ENCODE measurements at places on chromosomes 3 and 15.

DNA sequence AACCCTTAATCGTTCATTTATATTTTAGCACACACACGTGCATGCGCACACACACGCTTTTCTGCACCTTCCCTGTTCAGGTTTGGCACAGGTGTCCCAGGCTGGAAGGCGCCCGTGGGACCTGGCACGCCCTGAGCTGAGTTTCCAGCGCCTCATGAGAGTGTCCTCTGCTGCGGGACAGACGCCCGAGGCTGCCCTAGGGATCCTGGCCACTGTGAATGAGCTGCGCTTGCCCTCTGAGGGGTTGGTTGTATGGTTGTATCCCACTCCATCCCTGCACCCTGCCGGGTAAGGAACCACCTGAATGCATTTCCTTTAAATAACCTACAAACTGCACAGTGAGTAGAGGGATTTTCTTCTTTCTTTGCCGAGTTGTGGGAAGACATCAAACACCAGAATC is 12.2 kb upstream of the MEX3B start:
- no peak for DNase-seq

GRCh38 chr3:121863801-121864200 is 28.8 kb downstream of the EAF2 start:
- no peak for DNase-seq

- DNase-seq: no peak
These were observed 370.6 kb upstream of the NAALADL2 start for GRCh38 chr3:174488527-174488926.

DNA sequence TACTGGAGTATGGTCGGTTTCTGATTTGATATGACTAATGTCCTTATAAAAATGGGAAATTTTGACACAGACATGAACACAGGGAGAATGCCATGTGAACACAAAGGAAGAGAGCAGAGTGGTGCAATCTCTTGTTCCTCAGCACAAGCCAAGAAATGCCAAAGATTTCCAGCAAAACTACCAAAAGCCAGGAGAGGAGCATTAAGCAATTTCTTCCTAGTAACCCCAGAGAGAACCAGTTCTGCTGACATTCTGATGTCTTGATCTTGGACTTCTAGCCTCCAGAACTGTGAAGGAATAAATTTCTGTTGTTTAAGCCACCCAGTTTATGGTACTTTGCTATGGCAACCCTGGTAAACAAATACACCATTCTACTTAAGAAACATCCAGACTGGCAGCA is 227.8 kb upstream of the MRPL3 start:
- no peak for DNase-seq

DNA sequence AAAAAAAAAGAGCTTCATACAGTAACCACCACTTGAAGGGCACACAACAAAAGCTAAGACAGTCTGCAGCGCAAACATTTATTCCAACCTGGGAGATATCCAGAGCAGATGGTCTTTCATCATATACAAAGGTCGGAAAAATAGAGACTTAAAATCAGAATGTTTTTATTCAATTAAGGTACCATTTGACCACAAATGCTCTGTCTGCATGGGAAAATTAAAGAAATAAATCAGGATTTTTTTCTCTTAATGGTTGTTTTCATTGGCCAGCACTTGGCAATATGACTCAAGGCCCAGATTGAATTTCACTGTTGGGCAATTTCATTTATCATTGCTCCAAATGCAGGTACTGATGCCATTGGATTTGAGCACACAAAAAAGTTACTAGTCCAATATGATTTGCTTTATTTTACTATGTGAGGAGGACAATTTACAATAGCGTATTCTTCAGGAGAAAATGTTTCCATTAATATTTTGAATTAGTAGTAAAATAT is 145.9 kb upstream of the AGTR1 start:
- no peak for DNase-seq

GRCh38 chr3:127207727-127208482 is 15.0 kb downstream of the PRR23E start:
- DNase-seq: no peak

GRCh38 chr3:52372822-52373504 is 56.8 kb downstream of the DNAH1 start:
- peak; percentile 32 for DNase-seq

DNA sequence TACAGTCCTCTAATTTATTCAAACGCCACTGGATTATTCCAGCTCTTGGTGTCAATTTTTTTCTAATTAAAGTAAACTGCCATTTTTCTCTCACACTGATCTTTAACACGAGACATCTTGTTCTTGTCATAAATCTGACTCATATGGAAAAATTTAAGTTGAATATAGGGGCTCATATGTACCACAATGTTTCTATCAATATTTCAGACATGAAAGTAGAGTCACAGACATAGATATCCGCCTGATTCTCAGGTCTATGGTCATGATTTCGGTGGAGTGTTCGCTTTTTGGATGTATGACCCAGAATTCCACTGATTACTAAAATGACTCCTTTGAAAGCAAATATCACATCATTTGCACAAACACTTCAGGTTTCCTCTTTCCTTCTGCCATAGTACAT is 552.8 kb downstream of the FOXP1 start:
- no peak for DNase-seq

GRCh38 chr15:73968461-73968860 is 23.6 kb downstream of the STOML1 start:
- no peak for DNase-seq

DNA sequence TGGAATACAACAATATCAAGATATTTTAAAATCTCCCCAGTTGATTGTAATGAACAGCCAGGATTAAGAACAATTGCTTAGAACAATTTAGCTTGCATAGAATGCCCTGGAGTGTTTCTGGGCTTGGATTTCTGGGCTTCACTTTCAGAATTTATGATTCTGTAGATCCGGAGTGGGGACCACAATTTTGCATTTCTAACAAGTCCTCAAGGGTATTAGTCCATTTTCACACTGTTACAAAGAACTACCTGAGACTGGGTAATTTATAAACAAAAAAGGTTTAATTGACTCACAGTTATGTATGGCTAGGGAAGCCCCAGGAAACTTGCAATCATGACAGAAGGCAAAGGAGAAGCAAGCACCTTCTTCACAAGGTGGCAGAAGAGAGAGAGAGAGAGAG is 54.3 kb upstream of the MYRIP start:
- DNase-seq: no peak

DNA sequence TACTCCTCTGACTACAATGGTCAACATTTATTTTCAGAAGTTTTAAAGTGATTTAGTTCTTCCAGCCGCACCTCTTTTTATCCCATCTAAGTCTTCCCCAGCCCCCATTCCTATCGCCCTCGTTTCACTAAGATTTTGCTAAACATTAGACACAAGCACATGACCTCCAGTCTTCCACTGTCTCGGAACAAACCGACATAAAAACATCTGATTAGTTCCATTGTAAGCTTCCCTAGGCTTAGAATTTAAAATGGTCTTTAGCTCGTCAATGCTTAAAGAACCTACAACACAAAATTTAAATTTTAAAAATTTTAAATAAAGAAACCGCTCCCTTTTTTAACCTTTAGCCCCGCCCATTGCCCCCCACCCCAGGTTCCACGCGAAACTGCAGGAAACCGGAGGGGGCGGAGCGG is 284 bp upstream of the TSC22D2 start:
- no peak for DNase-seq

- DNase-seq: no peak
These were observed 184.7 kb downstream of the PLCH1 start for GRCh38 chr3:155560135-155560534.

GRCh38 chr3:133535971-133536881 is 37.3 kb upstream of the CDV3 start:
- DNase-seq: peak; percentile 13

GRCh38 chr3:187382609-187383151 is 14.5 kb downstream of the RTP4 start:
- no peak for DNase-seq

DNA sequence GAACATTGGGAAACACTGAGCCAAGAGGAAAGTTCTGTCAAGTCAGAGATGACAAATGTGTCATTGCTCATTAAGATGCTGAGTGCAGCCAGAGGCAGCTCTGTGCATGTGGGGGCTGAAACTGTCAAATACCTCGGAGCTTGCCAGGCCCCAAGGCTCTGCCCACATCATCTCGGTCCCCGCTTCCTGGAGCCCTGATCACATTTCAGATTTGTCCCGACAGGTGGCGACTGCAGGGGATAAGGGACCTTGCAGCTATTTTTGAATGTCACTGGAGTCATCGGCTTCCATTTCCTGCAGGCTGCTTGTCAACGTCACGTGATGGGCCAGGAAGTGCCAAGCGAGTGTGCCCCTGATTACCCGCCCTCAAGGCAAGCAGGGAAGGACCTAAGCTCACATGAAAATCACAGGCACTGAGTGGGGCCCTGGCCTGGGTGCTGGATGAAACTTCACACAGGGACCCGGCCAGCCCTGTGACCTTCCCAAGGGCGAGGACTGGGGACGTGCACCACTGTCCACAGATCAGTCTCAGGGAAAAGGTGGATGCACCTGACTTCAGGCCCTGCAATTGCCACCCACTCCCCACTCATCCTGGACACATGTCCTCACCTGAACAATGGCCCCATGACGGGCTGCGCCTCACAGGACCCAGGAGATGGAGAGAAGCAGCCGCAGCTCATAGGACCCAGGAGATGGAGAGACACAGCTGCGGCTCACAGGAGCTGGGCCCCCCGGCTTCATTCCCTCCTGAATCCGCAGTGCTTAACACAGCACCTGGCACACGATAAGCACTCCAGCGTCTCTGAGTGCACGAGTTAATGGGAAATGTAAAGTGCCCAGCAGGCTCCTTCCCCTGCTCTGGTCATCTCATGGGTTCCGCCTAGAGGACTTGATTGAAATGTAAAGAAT is 73.4 kb downstream of the NUP210 start:
- peak; percentile 43 for DNase-seq

DNA sequence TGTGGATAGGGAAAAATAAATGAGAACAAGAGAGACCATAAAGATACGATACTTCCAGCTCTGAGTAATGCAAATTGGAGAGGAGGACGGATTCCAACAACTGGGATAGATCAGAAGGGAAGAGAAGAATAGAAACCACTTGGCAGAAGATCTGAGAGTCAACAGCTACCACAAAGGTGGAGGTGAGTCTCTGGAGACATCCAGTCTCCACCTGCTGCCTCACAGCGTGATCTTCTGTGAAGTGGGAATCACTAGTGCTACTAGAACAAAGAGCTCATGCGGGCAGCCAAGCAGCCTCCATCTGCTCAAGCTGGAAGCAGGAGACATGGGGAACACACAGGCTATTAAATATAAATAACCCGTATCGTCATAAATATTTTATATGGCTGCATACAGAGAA is 558.5 kb upstream of the CFAP20DC start:
- DNase-seq: no peak

DNA sequence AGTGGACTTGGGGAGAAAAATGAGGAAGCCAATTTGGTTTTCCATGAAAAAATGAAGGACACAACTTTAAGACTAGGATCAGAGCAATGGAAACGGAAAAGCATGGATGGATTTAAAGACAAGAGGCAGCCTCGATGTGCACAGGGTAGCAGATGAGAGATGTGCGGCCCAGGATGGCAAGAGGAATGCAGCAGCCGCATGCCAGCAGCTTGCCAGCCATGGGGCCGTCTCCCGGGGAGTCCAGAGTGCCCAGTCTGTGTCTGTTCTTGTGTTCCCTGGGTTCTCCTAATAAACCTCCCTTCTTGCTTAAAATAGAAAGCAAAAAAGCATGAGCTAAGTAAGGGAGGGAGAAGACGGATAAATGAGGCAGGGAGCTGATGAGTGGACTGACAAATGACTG is 68.0 kb upstream of the IQSEC1 start:
- no peak for DNase-seq

- no peak for DNase-seq
These were observed 327.3 kb upstream of the TLE3 start for GRCh38 chr15:70424937-70425411.

DNA sequence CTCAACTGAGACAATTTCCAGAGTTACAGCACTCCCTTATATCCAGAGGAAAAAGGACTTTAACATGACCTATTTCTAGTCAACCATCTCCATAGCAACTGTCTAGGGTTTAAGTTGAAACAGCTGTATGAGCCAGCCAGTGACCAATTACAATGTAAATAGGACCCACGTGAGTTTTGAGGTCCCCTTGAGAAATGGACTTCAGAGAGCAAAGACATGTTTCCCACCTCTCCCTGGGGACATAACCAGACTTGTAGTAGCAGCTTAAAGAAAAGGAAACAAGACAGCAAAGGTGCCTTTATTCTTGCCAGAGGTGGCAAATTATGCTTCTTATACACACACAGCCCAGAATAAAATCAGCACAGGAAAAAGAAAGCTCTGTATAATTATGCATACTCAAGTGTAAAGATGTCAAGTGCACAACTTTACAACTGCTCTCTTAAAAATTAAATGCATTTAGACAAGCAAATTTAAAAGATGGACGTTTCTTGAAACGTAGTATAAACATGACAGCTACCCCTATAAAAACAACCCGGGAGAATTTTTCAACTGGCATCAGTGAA is 40.2 kb downstream of the SUMF1 start:
- no peak for DNase-seq

DNA sequence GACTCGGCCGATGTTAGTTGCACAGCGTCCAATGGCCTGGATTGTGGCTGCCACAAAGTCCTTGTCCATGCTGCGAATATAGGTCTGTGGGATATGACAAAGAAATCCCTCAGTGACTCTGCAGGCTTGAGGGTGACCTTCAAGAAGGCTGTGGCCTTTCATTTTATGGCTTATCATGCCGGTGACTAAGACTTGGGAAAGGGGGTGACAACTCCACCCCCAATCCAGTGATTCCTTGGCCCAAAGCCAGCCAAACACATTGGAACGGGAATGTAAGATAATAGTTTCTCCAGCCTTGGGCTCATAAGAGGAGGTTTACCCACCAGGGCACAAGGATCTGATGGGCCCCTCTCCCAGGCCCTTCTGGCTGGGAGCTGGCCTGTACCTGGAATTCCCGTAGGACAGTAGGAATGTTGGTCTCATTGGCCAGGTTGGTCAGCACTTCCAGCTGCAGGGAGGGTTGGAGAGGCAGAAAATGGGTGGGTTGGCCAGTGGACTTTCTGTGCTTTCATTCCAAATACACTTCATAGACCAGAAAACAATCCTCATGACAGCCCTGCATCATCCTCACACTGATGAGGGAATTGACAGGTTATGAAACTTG is 30.7 kb upstream of the CPEB1 start:
- DNase-seq: no peak

GRCh38 chr3:128590948-128591347 is 59.7 kb downstream of the RPN1 start:
- no peak for DNase-seq

GRCh38 chr3:135806317-135806716 is 159.2 kb upstream of the PPP2R3A start:
- DNase-seq: peak; percentile 49
